NCI-H1694 (cell line): ENCODE measurements at places on chromosomes 12 and 14.

DNA sequence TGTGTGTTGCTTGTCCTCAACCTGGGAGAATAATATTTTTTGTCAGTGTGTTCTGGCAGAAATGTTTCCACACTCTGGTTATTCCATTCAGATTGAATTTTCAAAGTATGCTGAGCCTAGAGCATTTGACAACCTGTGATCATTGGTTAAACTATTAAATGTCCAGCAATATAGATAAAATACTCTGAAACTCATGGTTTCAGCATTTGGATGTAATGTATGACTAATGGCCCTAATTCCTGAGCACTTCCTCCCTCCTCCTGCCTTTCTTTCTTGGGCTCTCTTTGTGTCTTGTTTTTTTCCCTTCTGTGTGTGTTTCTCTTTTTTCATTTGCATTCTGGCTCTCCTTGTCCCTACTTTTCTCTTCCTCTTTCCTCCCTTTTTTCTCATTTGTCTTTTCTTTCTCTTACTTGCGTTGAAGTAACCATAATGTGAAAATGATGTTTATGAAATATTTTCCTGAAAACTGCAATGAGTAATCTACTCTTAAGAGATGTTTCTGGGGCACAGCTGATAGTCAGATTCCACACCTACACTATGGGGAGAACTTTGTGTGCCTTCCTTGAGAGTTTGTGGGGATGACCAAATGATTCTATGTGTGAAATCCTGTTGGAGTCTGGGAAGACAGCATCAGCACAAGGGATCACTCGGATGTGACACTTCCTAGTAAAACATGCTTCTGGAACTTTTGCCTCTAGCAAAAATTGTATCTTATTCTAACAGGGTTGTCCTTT, 74.6 kb downstream of the FRMD6 start:
- no peak for DNase-seq

GRCh38 chr12:6318440-6318879, 8.0 kb downstream of the PLEKHG6 start:
- no peak for DNase-seq

DNA sequence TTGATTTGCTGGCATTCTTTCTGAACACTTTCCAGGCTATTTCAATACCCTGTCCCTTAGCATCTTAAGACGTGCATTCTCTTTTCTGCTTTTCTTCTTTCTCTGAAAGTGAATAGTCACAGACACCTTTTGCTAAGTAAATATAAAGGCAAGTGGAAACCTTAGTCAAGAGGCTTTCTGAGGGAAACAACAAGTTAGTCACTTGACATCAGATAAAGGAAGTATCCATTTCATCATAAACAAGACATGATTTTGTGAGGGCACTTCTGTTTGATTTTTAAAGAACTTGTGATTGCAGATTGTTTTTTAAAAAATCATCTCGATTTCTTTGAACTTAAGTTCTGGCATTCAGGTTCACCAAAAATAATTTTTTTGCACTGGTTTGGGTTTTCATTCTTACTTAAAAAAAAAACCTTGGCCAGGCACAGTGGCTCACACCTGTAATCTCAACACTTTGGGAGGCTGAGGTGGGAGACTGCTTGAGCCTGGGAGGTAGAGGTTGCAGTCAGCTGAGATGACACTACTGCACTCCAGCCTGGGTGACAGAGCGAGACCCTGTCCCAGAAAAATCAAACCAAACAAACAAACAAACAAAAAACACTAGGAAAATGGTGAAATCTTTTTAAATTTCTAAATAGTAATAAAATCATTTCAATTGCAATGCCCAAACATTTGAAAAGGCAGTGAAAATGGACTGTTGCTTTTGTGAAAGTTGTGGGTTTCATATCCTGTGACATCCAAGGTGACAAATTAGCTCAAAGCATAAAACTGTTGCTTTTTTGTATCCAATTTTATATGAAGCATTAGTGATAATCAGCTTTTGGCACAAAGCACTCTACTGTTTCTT, 8.3 kb upstream of the KLHL42 start:
- no peak for DNase-seq

- no peak for DNase-seq
Observed at GRCh38 chr12:24797901-24798300, 151.0 kb downstream of the BCAT1 start.

DNA sequence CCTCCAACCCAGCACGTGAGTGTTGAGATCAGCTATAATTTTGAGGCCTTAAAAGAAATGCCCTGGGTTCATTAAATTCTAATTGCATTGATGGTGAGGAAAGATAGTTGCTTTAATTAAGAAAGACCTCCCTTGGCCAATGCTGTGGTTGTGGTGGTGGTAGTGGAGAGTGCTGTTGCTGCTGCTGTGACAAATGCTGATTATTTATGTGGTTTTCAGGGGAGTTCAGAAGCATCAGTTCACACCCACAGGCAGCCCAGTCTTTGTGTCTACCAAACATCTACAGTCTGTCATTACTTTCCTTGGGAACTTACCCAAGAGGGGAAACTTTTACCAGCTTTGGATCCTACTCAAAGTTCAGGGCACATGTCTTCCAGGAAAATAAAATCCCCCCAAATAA, 178.4 kb upstream of the PARP11 start:
- DNase-seq = no peak

DNA sequence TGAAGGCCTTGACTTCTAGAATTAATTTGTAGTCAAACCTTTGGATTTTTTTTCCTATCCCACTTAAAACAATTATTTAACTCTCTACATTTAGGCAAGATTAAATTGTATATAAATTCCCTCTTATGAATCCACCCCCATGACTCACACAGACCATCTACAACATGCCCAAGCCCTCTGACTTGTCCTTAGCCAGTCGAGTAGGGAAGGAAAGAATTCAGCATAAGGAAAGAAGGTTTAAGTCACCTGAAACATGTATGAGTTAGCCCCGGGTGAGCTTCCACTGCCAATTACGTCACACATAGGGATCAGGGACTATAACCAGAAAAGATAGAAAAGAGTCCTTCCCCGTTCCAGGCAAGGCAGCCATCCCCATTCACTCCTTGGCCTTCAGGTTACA, 14.9 kb upstream of the RESF1 start:
- no peak for DNase-seq
